Mucosa of gallbladder (tissue), 1 donor: ENCODE measurements at places on chromosomes 6 and 20.
A peak's percentile ranks its signal among the peaks of the same experiment; 100 is the strongest.

DNA sequence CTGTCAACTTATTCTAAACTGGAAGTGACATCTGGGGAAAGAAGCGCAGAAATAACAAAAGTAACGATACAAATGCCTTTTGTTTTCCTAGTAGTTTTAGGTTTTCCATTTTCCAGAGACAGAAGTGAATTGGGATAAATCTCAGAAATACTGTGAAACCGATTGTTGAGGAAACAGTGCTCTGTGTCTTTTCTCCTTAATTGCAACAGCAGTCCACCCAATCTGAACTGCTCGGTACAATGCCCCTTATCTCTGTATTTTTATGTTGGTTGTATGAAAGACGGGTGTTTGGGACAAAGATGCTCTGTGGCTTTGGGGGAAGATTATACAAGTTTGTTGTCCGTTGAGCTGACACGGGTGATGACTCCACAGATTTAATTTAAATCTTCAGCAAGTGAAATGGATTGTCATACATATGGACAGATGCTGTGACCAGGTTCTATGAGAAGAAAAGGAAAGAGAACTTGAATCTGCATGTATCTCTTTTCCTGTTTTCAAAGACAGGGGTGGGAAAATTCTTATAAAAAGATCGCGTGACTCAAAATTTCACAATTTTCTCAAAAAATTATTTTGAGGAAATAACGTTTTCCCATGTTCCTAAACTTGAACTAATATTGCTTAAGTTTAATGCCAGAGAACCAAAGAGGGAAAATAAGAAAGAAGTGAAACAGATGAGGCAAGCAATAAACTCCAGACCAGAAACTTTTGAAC is 41.2 kb downstream of the SASH1 start:
- no peak for DNase-seq

DNA sequence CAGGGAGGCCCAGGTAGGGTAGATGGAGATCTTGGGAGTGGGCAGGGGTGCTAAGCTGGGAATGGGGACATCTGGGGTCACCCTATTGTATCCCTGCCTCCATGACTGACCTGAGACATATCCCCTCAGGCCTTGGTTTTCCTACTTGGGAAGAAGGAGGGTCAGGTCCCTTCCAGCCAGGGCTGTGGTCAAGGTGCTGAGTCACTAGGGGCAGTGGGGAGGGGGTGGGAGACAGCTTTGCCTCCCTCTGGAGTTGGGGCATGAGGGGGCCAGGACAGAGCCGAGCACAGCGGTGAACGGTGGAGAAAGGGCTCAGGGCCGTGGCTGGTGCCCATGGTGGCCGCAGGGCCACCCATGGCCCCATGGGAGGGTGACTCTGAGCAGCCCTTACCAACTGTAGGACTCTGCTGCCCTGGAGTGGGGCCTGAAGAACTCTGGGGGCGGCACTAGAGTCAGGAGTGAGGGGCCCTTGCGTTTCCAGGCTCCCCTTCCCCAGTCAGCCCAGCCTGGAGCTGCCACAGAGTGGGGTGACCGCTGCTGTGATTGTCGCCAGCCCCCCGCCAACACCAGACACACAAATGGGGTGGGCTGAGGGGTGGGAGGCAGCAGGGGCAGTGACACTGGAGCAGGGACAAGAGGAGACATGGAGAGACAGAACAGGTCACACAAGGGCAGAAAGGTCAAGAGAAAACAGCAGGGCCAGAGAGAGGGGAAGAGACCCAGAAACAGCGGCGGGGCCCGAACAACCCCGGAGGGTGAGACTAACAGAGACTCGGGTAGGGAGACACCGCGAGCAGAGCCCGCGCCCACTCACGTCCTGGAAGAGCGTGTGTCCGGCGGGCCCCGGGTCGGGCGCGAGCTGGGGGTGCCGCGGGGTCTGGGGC is 576 bp downstream of the NECAB3 start:
- no peak for DNase-seq

DNA sequence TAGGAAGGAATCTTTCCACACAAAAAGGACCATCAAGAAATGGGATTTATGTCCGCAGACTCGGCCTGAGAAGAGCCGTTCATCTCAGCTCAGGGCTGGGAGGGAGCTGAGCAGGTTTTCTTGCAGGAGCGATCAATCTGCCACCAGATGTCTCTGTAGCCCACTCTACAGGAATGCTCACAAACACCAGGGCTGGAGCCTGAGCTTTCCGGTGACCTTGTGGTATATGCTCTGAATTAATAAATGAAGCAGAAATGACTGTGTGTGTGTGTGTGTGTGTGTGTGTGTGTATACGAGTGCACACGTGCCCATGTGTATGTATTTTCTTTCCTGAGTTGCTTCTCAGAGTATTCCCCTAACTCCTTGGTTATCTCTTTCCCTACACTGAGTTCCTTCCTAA is 12.0 kb downstream of the CD83 start:
- peak; percentile 67 for DNase-seq

DNA sequence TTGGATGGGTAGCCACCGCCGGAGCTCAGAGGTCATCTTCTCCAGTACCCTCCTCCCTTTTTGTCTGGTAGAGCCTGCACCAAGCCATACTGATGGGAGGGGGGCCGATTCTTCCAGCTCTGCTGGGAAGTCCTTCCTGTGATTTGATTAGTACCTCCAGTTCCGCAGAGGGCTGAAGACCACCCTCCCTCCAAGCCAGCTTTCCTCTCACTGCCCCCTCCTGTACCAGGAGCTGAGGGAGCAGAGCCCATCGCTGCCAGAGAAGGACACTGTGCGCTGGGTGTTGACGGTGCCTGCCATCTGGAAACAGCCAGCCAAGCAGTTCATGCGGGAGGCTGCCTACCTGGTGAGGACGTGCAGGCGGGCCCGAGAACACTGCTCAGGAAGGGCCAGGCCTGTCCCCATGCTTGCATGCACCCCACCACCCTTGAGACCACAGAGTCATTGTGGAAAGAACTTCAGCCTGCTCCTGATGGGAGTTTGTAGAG is 13.2 kb downstream of the HSPA12B start:
- no peak for DNase-seq

GRCh38 chr6:38119516-38119915 is 300.0 kb downstream of the ZFAND3 start:
- no peak for DNase-seq

DNA sequence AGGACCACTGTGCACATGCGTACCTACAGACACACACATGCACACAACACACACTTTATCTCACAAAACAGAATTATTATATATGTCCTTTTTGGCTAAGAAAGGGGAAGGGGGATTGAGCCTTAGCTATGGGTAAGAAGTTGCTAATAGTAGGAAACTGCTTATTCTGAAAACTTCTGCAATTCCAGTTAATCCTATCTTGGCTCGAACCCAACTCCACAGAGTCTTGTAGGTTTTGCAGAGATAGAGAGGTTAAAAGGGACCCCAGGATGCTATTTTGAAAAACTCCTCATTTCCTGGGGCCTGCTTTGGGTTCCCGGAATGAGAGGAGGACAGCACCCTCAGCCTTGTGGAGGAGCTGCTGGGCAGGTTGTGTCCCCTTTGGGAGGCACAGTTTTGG is 233.8 kb downstream of the CLIC5 start:
- no peak for DNase-seq
